ENCODE measurements at places on chromosomes 11 and 22.
A peak's percentile ranks its signal among the peaks of the same experiment; 100 is the strongest.

GRCh38 chr22:45540122-45540521, 37.4 kb downstream of the FBLN1 start:
- no peak for DNase-seq

DNA sequence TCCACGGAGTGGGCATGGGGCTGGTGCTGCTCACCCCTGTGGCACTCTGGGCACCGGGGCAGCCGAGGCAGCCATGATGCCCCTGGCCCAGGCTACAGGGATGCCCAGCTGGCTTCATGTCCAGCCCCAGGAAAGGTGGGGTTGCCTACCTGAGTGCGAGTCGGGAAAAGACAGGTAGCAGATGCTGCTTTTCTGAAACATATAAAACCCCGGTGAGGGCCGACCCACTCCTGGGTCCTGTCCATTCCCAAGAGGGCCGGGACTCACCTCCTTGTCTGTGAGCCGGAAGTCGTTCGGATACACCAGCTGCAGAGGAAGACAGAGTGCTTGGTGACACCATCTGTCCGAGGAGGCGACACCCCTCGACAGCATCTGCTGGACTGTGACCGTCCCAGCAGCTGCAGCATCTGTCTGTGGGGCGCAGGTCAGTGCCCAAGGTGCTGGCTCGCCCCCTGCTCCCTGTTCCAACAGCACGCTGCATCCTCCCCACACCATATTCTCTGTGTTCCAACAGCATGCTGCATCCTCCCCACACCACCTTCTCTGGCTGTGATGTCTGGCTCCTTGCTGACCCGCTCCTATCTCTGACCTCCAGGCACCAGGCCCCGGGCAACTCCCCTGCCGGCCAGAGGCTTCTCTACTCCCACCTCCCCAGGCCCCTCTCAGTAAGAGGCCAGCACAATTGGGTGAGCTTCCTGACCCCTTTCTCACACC, 8.0 kb downstream of the DENND6B start:
- DNase-seq: peak; percentile 52

DNA sequence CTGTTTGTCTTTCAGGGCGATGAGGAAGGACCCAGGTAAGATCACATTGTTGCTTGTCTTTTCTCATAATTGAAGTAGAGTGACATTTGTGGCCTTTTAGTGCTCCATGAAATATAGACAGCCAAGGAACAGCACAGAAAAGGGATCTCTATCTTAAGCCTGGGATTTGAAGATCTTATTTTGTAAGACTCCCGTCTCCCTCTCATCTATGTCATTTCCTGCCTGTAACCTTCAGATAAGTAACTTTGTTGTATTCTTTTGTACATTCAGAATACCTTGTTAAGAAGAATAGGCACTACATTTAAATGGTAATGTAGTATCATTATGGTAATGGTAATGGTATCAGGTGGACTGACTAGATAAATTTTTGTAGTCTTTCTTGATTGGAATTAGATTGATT, 72.8 kb downstream of the TRIM44 start:
- DNase-seq: no peak

GRCh38 chr11:66268952-66269905, 790 bp downstream of the RAB1B start:
- no peak for DNase-seq

DNA sequence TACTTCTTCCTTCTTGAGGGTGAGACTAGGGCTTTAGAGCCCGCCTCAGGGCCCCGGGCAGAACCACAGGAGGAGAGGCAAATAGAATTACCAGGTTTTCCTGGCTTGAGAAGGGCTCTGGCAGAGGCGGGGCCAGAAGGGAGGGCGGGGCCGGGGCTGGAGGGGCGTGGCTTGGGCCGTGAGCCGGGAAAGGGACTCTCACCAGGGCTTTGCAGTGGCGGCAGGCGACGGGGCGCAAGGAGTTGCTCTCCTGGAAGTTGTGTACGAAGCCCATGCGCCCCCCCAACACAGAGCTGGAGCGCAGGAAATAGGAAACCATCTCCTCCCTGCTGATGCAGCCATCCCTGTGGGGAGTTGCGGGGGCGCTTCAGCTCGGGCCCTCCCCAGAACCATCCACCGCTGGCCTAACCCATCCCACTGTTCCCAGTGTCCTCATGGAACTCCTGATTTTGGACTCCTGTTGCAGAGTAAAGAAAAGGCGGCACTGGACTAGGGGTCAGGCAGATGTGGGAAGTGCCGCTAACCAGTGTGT, 6.9 kb upstream of the NRXN2 start:
- peak; percentile 93 for DNase-seq

DNA sequence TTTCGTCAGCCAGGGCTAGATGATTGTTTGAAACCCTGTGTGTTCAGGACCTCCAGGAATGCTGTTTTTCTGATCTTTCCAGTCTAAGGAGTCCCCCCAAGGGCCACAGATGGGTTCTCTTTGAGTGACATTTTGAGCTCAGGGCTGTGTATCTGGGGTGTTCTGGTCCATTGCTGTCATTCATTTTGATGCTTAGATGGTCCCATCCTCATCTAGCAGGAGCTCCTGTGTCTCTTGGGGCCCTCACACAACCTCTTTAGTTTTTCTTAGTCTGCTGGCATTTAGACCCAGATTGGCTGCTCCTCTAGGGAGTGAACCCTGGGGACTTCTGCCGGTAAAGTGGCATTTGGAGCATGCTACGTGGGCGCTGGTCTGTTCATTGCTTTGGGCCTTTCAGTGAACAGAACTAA, 39.1 kb downstream of the MED15 start:
- no peak for DNase-seq

DNA sequence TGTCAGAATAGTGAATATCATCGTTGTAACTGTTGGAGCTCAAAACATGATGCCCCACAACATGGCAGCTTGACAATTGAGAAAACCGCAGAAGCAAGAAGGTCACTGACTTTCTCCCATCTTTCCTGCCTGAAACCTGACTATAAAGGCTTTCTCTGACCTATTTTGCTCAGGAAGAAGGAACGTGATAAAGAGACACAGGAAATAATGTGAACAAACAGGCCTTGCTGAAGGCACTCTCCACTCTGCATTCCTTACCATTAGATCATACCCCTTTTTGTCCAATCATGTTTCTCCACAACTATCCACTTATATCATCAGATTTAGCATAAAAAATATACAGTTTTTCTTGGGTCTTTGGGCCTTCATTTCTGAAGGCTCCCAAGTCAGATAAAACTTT, 916.8 kb downstream of the METTL15 start:
- no peak for DNase-seq

GRCh38 chr11:111347723-111348115, 31.4 kb downstream of the POU2AF1 start:
- peak; percentile 36 for DNase-seq

DNA sequence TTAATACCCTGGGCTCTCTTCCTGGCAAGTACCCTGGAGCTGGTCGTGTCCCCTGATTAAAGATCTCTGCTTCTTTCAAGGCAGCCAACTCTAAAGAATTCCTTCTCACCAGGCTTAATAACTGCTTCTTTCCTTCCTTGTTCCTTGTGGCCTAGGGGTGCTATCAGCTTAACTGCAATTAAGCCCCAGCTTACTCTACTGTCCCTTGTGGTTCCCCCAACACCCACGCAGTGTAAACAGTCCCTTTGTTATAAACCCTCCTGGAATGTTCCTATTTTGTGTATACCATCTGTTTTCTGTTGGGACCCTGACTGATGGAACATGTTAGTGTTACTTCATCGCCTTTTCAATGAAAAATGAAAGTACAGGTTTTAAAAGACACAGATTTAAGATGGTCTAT, 126.4 kb upstream of the KIRREL3 start:
- DNase-seq: no peak

GRCh38 chr11:133978794-133979193, 22.0 kb upstream of the IGSF9B start:
- DNase-seq: no peak

DNA sequence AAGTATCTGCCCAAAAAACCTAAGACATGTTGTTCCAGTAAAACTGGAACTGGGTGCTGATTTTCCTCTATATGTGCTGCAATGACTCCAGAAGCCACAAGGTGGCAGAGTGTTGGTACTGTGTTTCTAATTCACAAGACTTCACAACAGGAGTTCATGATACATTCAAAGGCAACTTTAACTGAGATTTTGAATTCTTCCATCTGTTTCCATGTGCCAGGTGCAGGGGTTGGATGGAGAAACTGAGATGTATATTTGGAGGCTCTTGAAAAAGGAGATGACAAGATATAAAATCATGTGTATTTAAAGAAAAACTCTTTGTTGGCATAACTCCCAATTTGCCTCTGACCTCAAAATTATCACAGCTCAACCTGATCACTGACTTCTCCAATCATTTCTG, 1098.6 kb upstream of the CCDC90B start:
- peak; percentile 66 for DNase-seq

- no peak for DNase-seq
Measured at GRCh38 chr11:41486424-41486823, 27.0 kb upstream of the LRRC4C start.

GRCh38 chr11:75319035-75319877, 32.2 kb downstream of the ARRB1 start:
- no peak for DNase-seq

- no peak for DNase-seq
Measured at GRCh38 chr22:48629631-48630432, 1197.8 kb downstream of the BRD1 start.

DNA sequence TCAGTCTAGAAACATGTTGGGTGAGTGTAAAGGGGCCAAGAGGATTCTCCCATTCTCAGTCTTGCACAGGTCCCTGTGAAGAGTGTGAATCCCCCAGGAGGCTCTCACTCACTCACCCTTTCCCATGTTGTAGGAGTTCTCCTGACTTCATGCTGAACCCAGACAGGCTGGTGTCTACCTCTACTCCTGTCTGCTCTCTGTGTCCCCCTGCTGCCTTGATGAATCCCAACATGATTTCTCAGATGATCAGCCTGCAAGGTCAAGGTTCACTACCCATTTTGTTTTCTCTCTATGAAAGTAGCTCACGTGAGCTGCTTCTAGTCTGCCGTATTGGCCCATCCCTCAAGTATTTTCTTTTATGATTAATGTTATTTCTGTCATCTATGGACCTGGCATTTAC, 500.6 kb downstream of the ETS1 start:
- no peak for DNase-seq

- DNase-seq: no peak
Measured at GRCh38 chr11:79956061-79956460, 515.2 kb upstream of the TENM4 start.

DNA sequence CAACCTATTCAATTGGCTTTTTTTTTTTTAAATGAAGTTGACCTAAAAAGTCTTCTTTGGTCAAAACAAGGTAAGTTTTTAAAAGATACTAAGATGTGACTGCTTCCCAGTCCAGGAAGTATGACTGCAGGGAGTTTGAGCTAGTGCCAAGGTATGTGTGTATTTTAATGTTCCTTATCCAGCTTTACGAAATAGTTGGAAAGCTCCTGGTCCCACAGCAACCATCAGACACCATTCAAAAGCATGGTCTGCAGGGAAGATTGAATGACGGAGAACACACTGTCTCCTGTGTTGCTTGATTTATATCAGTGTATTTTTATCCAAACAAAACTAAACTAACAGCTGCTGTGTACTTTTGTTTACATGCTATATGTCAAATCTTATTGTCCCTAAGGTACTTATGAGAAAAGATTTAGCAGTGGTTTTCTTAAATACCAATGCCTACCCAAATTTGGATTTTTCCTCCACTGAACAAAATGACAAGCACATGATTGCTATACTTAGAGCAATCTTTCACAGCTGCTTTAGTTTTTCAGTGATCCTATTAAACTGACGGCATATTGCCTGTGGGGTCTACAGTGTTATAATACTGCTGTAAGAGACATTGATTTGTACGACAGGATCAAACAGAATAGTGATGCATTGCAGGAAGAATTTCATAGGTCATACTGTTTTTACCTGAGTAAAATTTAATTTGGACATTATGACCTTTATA, 122.9 kb downstream of the DCDC1 start:
- no peak for DNase-seq

DNA sequence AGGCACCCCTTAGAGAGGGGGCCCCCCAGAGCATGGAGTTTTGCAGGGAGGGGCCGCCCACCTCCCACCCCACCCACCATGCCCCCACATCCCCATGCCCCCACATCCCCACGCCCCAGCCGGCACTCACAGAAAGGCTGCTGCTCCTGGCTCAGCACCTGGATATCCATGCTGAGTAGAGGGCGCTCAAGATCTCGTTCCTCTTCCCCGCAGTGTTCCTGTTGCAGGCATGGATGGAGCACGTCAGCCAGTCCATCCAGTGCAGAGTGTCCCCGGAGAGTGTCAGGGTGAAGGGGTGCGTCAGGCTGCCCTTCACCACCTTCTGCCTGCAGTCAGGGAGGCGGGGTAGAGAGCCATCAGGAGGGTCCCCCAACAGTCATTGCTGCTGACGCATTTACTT, 156.2 kb downstream of the CRYBB2 start:
- DNase-seq: no peak

DNA sequence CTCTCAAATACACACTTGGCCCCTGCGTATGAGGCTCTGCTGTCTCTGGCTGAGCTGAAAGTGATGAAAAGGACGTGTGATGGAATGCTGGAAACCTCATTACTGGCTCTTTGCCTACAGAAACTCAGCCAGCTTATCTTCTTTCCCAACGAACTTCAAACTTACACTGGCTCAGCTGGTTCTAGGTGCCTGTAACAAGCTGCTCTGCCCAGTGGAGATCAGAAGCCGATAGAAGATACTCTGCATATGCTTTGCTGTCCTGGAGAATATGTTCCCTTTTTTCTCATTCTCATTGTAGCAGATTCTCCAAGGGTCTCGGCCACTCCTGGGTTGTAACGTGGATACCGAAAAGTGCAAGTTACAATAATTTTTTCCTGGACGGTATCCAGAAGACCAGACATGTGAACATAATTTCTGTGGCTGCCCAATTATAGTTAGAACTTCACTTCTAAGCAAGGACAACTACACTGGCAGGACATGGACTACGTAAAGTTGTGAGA, 405.3 kb upstream of the CCDC90B start:
- peak; percentile 63 for DNase-seq

- DNase-seq: peak; percentile 55
Measured at GRCh38 chr22:22214819-22215329, 29.7 kb upstream of the VPREB1 start.

DNA sequence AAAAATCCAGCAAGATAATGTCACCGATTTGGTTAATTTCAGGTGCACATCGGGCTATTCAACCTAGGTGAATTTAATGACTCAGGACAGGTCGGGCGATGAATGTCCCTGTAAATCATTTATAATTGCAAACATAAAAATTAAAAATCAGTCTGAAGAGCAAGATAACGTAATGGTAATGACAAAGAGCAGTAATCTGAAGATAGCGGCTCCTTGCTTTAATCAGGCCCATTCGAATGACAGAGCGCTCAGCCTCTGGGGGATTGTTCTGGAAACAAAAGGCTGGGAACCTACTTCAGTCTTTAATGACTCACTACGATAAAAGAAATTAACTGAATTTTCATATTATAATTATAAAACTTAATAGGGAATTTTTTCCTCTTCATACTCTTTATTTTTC, 61.3 kb downstream of the RCN1 start:
- DNase-seq: no peak

- DNase-seq: no peak
Measured at GRCh38 chr11:57417056-57417455, 9.9 kb downstream of the SLC43A3 start.

All from islet precursor cell (in vitro differentiated cells).